ENCODE measurements at places on chromosomes 4 and X.
A peak's percentile ranks its signal among the peaks of the same experiment; 100 is the strongest.

- no peak for DNase-seq
Observed at GRCh38 chrX:57121816-57122215, 468 bp upstream of the SPIN2B start.

DNA sequence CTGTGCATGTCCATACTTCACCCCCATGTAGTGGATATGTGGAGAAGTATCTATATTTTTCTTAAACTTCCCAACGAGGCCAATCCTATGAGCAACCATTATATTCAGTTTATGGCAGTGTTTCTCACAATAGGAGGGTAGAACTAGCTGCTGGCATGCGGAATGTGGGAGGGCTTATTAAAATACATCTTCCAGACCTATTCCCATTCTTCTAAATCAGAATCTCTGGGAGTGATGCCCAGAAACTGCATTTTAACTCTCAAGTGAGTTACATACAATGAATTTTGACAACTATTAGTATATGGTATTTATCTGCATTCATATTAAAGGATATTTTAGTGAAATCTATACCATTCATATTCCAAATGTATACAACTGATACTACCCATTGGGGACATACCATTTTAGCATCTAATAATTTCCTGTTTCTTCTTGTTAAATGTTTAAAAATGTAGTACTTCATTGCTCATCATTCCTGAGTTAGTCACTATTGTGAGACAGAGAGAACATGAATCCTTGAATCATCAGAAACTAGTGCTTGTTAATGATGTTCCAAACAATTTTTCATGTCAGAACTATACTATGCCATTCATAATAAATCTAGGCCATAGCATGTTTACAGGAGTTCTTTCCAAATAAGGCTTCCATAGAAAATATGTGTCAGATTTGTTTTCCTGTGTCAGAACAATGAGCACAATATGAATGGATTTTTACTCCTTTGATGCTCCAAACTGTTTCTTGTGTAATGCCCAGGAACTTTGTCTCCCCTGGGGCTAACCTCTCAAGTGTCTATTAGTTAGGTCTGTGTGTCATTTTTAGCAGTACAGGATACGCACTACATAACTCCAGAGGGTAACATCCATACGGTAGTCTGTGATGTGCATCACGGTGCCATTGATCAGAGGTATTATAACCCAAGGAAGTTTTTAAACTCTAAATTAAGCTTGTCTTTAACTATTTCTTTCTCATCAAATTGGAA is 198.8 kb upstream of the BMP3 start:
- DNase-seq, result peak; percentile 69

GRCh38 chr4:177964693-177965168 is 522.5 kb upstream of the AGA start:
- peak; percentile 57 for DNase-seq

GRCh38 chrX:110951472-110952269 is 144.3 kb upstream of the PAK3 start:
- no peak for DNase-seq

DNA sequence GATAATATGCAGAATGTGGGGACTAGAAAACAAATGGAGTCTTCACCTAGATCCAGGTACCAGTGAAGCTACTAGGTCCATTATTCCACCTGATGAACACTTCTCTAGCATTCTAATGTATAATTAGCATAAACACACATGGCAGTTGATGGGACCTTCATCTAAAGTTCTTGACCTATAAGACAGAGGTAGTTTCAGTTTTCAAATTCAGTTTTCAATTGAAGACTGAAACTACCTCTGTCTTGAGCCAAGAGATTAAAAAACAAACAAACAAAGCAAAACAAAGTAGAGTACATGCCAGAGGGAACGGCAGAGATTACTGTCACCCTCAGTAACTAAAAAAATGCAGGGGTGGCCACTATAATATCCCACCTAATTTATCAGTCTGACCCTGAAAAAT is 199.9 kb upstream of the NEIL3 start:
- no peak for DNase-seq

DNA sequence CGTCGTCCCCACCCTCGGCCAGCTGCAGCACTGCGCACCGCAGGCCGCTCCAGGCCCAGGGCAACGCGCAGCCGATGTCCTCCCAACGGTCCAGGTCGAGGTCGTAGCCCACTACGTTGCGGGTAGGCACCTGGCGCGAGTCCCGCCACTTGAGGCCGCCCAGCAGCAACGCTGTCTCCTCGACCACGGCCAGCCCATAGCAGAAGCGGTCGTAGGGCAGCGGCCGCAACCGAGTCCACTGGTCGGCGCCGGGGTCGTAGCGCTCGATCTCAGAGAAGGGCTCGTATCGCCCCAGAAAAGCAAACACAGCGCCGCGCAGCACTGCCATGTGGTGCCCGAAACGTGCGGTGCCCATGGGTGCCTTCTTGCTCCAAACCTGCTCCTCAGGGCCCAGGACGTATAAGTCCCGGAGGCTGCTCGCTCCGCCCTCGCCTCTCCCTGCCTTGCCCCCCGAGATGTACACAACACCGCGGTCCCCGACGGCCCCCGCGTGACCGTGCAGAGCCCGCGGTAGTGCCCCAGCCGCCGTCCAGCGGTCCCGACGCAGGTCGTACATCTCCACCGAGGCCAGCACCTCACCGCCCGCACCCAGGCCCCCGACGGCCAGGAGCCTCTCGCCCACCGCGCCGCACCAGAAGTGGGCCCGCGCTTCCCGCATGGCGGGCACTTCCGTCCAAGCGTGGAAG is 2.1 kb downstream of the KLHL34 start:
- DNase-seq, result no peak

DNA sequence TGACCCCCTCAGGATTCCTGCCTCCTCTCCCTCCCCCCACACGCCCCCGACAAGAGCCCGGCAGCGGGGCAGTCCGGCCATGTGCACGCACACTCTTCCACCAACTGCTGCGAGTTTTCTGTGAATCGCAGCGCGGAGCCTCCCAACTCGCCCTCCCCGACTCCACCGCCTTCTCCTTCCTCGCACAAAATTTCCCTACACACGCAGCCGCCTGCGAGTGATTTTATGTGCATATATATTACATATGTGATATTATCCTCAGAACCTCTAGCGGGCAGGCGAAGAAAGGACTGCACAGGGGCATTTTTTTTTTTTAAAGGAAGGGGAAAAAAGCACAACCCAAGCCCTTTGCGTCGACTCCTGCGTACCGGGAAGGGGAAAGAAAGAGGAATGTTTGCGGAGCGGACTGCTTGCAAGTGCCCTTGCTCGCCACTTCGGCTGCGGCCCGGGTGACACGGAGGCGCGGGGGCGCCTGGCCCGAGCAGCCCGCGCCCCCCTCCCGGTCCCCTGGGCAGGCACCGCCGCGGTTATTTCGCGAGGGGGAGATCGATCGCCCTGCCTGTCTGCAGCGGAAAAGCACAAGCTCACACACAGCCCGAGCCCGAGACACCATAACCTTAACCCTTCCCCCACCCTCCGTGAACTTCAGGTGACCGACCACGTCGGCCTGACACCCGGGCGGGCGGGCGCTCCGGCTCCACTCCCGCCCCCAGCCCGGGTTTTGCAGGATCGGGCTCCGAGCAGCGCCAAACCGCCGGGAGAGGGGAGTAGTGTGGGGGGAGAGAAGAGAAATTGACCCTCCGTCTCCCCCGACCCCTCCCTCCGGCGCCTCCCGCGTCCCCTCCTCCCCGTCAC is 2.3 kb downstream of the ZNF827 start:
- DNase-seq, result peak; percentile 83

GRCh38 chr4:84944947-84945346 is 21.5 kb downstream of the WDFY3 start:
- peak; percentile 21 for DNase-seq

- DNase-seq, result no peak
Observed at GRCh38 chr4:79904331-79904730, 168.7 kb downstream of the ANTXR2 start.

DNA sequence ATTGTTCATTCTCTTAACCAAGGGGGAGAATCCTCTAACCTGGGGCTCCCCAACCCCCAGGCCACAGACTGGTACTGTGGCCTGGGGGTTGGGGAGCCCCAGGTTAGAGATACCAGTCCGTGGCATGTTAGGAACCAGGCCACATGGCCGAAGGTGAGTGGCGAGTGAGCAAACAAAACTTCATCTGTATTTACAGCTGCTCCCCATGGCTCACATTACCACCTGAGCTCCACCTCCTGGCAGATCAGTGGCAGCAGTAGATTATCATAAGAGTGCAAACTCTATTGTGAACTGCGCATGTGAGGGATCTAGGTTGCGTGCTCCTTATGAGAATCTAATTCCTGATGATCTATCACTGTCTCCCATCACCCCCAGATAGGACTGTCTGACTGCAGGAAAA is 957.2 kb upstream of the PRKX start:
- no peak for DNase-seq

- no peak for DNase-seq
Observed at GRCh38 chrX:109841257-109841656, 108.2 kb upstream of the ACSL4 start.

GRCh38 chr4:78599147-78599546 is 47.6 kb downstream of the ANXA3 start:
- DNase-seq, result no peak

DNA sequence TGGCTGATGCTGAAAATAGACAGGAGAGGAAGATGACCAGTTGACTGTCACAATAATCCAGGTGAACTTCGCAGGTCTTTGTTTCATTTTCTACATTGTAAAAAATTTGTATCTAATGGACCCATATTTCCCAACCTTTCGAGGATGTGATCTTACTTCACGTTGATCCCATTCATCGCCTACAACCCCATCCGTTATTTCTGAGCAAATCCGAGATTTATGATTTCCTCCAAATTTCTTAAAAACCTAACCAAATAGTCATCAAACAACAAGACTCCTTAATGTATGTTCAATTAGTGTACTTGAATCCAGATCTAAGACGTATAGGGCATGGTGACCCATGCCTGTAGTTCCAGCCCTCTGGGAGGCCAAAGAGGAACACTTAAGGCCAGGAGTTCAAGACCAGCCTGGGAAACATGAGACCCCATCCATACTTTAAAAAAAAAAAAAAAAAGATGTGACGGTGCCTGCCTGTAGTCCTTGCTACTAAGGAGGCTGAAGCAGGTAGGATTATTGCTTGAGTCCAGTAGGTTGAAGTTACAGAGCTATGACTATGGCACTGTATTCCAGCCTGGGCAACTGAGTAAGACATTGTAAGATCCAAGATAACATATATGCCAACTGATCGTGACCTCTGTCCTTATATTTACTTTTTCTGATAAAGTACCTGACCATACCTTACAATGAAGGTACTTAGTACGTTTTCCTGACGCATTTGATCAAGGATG is 5.7 kb downstream of the RPL9 start:
- DNase-seq, result no peak

GRCh38 chr4:75830906-75831305 is 71.3 kb downstream of the PPEF2 start:
- DNase-seq, result no peak

DNA sequence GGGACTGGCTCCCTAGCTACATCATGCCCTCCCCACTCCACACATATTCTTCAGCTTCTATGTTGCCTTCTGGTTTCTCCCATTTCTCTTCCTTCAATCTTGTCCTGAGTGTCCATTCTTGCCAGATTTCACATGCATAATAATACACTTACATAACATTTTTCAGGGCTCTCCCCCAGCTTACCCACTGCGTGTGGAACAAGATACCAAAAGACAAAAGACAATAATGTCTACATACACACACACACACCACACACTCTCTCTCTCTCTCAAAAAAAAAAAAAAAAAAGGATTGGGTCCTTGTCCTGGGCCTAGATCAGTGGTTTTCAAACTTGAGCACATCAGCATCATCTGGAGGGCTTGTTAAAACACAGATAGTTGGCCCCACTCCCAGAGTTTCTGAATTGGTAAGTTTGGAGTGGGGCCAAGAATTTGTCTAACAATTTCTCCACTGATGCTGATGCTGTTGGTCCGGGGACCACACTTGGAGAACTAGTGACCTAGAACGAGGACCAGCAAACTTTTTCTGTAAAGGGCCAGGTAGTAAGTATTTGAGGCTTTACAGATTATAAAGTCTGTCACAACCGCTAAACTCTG is 6.5 kb upstream of the SMARCA1 start:
- peak; percentile 66 for DNase-seq

- no peak for DNase-seq
Observed at GRCh38 chr4:142565771-142566170, 280.3 kb downstream of the INPP4B start.

DNA sequence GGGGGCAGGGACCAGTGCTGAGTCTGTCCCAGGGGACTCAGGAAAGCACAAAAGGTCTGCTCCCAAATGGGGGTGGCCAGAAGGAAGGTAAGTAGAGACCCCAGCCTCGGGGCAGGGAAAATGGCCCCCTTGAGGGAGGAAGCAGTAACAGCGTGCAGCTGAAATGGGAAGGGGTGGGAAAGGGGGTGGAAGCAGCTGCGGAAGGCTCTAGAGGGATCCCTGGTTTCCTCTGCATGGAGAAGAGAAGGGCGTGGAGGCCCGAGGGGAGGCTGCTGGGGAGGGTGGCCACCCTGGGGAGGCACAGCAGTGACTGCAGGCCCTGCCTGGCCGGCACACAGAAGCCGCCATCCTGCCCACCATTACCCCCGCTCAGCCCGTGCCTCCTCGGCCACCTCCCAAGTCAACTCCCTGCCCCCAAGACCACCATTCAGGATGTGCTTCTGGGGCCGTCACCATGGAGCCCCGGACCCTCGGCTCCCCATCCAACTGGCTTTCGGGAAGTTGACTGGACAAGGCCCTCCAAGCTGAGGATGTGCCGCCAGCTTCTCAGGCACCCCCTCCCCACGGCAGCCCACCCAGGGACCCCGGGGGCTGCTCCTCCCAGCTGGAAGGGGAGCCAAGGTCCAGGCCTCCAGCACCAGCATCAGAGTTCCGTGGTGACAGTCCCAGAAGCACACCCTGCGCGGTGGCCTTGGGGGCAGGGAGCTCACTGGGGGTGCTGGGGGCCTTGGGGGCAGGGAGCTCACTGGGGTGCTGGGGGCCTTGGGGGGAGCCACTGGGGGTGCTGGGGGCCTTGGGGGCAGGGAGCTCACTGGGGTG is 23.6 kb downstream of the CFAP99 start:
- no peak for DNase-seq

GRCh38 chr4:40502220-40502619 is 127.4 kb downstream of the RBM47 start:
- no peak for DNase-seq

DNA sequence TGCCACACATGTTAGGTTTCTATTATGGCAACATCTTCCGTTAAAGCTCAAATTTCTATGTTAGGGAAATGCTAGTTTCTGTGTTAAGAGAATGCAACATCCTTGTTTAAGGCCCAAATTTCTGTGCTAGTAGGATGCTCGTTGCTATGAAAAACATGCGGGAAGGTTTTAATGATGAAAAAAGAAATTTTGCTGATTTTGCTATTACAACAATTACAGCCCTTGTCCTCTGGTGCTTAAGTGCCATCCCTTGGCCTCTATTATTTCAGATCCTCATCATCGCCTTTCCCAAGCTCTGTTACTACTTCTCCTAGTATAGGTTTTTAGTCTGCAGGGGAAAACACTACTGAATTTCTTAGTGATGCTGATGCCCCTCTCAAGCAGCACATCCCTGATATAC is 412.6 kb upstream of the NDST3 start:
- DNase-seq, result no peak

All from fibroblast of skin of right quadriceps (primary cell).